ENCODE measurements at places on chromosomes 6 and 20. TPM values are rescaled to one million over a fixed set of nuclear protein-coding genes. Genes with fewer than 3 reads are reported as not detected.

NOX3 gene
- total RNA-seq = not detected

C20orf204 gene
- total RNA-seq = 6.1 TPM

NR2E1 gene
- total RNA-seq = not detected

SCRT2 gene
- total RNA-seq = not detected

DNPH1 gene
- total RNA-seq = 27.3 TPM

AARS2 gene
- total RNA-seq = 12.0 TPM

BPIFA2 gene
- not detected for total RNA-seq

SRMS gene
- not detected for total RNA-seq

C20orf141 gene
- total RNA-seq = not detected

COL21A1 gene
- total RNA-seq = not detected

GLP1R gene
- total RNA-seq = not detected

IYD gene
- not detected for total RNA-seq

CYP39A1 gene
- not detected for total RNA-seq

LRP11 gene
- 0.75 TPM for total RNA-seq

ETV7 gene
- total RNA-seq = 0.33 TPM

FILIP1 gene
- not detected for total RNA-seq

C2 gene
- total RNA-seq = 2.3 TPM

NHLRC1 gene
- 0.11 TPM for total RNA-seq

MUC22 gene
- total RNA-seq = not detected

FOXC1 gene
- total RNA-seq = not detected

RSPH4A gene
- total RNA-seq = 0.56 TPM

LY6G6F gene
- not detected for total RNA-seq

All from CD4-positive, alpha-beta T cell (primary cell).